NCI-H510A (cell line): ENCODE measurements at places on chromosomes 3 and 15.

GRCh38 chr3:180802837-180803236 lies 109.6 kb upstream of the FXR1 start:
- no peak for DNase-seq

- no peak for DNase-seq
Measured at GRCh38 chr15:95247071-95247984, 1016.0 kb downstream of the MCTP2 start.

- DNase-seq = no peak
Measured at GRCh38 chr3:8363200-8363599, 138.4 kb upstream of the LMCD1 start.

DNA sequence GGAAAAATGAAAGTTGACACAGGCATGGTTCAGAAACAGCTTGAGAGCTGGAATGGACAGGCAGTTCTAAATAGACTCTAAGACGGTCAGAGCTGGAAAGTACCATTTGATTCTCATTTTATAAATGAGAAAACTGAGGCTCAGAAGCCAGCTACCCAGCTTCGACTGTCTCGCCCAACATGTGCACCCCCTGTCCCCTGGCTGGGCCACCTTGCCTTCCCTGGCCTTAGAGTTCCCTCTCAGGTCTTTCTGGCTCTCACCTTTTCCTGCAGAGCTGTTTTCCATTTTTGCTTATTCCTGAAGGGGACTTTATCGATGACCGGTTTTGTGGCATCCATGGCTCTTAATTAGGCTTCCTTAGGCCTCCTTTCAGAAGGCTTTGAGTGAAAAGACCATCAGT lies 17.3 kb upstream of the DOCK3 start:
- DNase-seq = no peak

GRCh38 chr3:133169331-133170068 lies 131.3 kb downstream of the TMEM108 start:
- no peak for DNase-seq

DNA sequence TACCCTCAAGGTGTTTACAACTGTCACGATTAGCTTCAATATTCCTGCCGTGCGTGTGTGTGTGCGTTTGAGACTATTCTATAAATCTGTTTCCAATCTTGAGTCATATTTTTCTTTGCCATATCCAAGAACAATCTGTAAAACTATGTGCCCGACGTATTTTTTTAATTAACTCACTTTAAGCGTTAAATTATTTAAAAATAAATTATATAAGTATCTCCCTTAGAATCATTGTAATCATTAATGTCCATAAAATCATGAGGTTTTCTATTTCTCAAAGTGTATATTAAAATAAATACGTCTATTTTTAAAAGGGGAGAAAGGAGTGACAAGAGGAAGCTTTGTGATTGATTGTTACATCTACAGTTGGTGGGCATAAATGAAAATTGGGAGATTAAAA lies 2.9 kb downstream of the SETMAR start:
- no peak for DNase-seq

GRCh38 chr15:66865622-66866611 lies 163.9 kb downstream of the SMAD6 start:
- DNase-seq = no peak

DNA sequence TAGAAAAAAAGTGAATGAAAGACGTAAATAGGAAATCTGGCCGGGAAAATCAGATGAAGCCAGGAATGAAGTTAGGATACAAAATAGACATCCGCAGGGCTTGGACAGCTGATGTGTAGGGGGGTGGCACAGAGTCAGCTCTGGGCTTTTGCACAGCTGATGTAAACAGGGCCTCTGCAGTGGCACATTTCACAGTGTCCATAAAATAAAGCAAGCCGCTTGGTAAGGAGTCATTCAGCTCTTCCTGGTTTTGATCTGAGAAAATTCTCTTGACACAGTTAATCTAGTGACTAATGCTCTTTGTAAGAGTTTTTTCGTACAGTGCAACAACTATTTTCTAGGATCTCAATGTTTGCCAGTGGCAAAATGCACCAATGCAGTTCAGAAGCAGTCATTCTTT lies 153.3 kb downstream of the USP13 start:
- no peak for DNase-seq

DNA sequence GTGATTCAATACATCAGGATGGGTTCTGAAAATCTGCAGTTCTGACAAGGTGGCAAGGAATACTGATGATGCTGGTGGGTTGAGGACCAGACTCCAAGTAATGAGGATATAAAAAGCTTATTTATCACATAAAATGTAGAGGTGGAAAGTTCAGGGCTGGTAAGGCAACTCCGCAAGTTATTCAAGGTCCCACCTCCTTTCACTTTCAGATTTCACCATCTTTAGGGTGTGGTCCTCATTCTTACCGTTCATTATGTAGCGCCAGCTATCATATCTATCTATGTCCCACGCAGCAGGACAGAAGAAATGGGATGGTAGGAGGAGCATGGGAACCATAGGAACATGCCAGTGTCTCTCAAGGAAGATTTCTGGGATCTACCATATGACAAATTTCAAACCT lies 80.3 kb downstream of the IL1RAP start:
- no peak for DNase-seq

GRCh38 chr3:43970920-43971319 lies 270.8 kb upstream of the TOPAZ1 start:
- DNase-seq = no peak

DNA sequence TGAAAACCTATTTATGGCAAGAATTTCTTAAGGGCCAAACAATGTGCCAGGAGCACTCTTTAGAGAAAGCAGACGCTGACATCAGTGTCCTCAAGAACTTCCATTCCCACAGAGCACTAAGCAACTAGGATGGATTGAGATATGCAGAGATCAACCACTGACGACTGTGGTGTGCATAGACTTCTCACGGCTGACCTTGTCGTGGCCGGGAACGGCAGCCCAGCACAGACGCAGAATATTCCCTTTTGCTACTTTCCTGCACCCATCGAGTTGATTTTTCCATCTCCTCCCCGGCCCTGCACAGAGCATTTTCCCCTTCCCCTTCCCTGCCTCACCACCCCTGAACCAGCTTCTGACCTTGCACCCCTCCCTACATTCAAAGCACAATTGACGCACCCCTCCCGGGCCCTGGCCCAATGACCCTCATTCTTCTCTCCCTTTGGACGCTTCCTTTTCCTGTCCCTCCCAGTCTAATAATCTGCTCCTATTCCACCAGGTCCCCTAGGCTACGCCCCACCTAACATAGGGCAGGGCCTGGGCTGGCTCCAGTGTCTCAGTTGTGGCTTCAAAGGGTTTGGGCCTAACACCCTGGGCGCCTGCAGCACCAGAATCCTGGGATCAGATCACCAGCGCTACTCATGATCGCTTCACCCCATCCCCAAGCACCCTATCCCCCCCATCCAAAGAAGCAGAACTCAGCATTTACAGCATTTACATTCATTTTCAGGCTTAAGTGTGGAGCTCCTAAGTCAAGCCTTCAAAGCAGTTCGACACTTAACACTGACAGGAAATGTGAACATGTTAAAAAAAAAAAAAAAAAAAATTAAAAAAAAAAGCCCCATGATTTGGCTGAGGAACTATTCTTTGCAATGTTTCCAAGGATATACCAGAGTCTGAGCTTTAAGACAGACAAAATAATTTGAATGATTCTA lies 151.2 kb downstream of the FOXP1 start:
- no peak for DNase-seq
